Activated CD8-positive, alpha-beta memory T cell treated with anti-CD3 and anti-CD28 coated beads, Interleukin-2, amount 50 U/mL, for 4 hours (primary cell): ENCODE measurements at places on chromosomes 12 and 14.

- no peak for DNase-seq
These were observed 14.2 kb downstream of the FAIM2 start for GRCh38 chr12:49889361-49890095.

- DNase-seq, result no peak
These were observed 62.2 kb downstream of the NRXN3 start for GRCh38 chr14:78232231-78233000.

DNA sequence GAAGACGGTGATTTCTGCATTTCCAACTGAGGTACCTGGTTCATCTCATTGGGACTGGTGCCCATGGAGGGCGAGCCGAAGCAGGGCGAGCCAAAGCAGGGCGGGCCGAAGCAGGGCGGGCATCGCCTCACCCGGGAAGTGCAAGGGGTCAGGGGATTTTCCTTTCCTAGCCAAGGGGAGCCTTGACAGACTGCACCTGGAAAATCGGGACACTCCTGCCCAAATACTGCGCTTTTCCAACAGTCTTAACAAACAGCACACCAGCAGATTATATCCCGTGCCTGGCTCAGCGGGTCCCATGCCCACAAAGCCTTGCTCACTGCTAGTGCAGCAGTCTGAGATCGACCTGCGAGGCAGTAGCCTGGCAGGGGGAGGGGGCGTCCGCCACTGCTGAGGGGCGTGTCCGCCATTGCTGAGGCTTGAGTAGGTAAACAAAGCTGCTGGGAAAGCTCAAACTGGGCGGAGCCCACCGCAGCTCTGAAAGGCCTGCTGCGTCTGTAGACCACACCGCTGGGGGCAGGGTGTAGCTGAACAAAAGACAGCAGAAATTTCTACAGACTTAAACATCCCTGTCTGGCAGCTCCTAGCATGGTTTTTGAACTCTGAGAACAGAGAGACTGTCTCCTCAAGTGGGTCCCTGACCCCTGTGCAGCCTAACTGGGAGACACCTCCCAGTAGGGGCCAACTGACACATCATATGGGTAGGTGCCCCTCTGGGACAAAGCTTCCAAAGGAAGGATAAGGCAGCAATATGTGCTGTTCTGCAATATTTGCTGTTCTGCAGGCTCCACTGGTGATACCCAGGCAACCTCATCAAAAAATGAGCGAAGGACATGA, 77.2 kb downstream of the BAZ1A start:
- no peak for DNase-seq

GRCh38 chr12:117580718-117581062, 219.3 kb upstream of the NOS1 start:
- DNase-seq, result no peak

GRCh38 chr14:87087881-87088280, 905.1 kb downstream of the GALC start:
- no peak for DNase-seq

DNA sequence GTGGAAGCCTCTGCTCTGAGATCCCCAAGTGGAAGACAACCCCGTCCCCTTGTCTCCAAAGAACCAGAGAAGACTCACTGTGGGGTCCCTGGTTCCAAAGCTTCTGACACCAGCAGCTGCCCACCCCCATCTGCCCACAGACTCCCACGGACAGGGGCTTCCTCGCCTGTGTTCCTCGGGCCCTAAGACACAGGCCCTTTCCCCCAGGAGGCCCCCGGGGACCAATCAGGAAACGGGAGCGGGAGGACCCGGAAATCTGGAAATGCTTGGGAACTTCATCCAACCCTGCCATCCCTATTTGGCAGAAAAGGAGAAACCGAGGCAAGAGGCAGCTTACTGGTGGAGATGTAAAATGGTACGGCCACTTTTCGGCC, 113.1 kb downstream of the NCOR2 start:
- DNase-seq, result no peak

GRCh38 chr14:101761881-101762529, 496 bp downstream of the PPP2R5C start:
- DNase-seq, result peak; percentile 57

DNA sequence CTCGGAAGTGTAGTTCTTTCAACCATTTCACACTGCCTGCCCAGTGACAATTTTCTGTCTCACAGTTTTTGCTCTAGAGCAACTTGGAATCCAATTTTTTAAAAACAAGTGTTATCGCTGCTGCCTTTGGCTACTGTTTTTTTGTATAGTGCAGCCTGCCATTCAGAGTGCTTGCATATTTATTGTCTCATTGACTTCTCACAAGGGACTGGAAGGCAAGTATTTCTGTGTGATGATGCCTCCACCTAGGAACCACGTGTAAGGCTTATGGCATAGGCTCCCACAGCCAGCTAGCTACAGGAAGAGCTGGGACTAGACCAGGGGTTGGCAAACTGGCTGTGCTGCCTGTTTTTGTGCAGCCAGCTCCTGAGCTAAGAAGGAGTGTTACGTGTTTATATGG, 903 bp downstream of the PARPBP start:
- no peak for DNase-seq

DNA sequence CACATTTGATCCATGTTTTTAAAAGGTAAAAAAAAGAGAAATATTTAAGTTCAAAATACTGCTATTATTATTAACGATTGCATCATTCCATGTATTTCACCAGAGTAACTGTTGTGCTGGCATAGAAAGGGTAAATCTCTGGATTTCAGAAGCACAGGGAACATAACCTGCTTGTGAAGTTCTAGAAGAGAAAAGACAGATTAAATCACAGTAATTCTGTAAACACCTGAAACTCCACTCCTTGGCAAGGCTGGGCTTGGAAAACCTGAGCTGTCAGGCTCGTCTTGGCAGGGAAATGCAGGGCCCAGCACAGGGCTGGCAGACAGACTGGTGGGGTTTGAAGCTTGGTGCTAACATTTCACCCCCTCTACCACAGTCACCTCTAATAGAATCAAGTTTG, 35.1 kb downstream of the SVOP start:
- DNase-seq, result no peak

DNA sequence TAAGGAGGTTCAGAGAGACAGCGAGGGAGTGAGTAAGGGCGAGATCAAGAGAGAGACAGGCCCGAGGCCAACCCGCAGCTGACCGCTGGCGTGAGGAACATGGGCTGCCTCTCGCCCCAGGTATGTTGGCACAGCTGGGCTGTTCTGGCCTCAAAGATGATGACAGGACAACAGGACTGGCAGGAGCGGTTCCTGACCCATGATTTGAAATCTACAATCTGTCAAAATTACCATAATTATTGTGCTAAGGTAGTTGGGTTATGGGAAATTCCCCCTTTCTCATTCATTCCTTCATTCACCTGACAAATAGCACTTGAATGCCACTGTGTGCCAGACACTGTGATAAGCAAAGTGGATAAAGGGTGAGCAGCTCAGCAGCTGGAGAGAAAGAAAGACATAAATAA, 5.1 kb upstream of the ENDOU start:
- DNase-seq, result no peak

- no peak for DNase-seq
These were observed 138.5 kb downstream of the KICS2 start for GRCh38 chr12:64083285-64084210.

GRCh38 chr12:93167841-93168492, 209.8 kb upstream of the NUDT4 start:
- DNase-seq, result no peak

GRCh38 chr12:131249246-131250027, 295.7 kb downstream of the ADGRD1 start:
- DNase-seq, result no peak

- DNase-seq, result no peak
These were observed 121.0 kb downstream of the LRRIQ1 start for GRCh38 chr12:85157035-85157603.

DNA sequence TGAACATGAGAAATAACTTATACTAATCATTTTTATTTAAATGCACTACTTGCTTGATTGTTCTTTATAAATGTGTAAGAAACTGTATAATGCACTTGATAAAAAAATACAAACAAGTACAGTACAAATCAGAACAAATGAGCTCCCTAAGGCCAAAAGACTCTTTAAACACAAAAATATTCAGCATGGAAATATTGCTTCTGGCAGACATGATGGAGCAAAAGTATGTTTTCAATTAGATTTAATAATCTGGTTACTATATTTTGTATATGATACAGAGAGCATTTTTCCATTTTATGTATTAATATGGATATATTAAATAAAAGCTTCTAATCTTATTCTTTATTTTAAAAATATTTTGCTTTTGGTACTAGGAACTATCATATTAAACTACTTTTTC, 800.2 kb upstream of the LRFN5 start:
- DNase-seq, result no peak

GRCh38 chr14:24695265-24696241, 61.6 kb upstream of the GZMB start:
- no peak for DNase-seq

DNA sequence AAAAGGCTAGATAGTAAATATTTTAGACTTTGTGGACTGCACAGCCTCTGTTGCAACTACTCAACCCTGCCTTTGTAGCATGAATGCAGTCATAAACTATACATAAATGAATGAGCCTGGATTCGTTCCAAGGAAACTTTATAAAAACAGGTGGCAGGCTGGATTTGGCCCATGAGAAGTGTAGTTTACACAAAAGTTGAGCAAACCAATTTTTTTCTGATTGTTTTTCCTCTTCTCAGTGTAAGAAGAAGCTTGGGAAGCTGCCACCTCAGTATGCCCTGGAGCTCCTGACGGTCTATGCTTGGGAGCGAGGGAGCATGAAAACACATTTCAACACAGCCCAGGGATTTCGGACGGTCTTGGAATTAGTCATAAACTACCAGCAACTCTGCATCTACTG, 9.5 kb downstream of the OAS1 start:
- no peak for DNase-seq

DNA sequence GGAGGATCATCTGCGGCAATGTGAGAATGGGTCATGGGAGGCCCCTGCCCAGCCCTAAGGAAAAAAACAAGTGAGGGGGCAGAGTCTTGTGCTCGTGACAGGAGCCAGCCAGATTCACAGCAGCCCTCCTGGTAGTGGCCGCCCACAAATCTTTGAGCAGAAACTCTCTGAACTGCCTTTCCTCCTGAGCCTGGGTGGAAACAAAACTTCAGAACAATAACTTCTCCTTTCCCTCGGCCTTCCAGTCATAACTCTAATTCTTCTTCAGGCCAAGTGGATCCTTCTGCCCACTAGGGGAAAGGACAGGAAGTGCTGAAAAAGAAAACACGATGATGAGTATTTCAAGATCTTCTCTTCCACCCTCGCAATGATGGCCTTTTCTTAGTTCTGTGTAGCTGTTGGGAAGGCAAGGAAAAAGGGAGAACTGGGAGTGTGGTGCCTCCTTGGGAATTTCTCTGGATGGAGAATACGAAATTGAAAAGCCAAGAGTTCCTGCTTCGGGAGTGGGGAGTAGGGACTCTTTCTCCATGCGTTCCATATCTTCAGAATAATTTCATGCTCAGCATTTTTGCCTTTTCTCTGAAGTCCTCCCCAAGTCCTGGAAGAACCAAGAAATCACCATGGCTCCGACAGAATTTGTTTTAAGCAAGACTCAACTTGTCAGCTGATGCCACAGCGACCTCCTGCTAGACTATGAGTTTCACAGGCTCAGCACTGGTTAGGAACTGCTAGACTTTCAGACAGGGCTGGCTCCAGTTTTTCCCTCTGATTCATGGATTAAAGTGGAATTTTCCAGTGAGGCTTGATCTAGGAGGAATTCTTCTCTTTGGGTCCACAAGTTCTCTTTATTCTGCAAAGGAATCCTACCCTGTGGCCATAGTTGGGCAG, 188.9 kb downstream of the CAND1 start:
- DNase-seq, result no peak

- no peak for DNase-seq
These were observed 99.1 kb downstream of the TBC1D30 start for GRCh38 chr12:64923536-64923935.

DNA sequence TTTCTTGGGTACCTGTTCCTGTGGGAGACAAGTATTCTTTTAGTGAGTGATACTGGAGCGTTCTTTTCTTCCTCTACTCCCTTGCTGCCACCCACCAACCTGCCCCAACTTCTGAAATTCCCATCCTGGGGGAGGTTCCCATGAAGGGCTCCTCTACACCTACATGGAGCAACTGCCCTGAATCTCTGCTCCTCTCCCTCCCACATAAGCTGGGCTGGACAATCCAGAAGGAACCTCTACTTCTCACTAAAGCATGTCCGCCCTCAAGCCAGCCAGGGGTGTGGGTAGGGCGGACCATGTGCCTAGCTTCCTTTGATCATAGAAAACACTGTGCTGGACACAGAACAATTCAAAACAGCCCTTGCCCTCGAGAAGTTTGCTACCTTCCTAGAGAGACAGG, 25.9 kb upstream of the ESRRB start:
- no peak for DNase-seq

GRCh38 chr14:103129301-103130016, 6.2 kb downstream of the TNFAIP2 start:
- DNase-seq, result no peak

DNA sequence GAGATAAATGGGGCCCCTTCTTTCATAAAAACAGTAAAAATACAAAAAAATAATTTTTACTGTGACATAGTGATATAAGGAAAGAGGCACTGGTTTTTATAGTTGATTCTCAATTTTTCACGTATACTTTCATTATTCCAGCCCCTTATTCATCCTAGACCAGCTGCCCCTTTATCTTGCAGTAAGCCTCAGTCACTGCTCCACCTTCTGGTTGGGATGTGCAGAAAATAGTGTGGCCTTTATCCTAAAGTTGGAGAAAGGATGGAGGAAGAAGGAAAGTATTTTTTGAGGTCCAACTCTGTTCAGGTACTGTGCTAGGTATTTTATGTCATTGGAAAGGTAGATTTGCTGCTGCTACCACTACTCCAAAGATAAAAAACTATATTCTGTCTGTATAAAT, 172.7 kb downstream of the ANO6 start:
- no peak for DNase-seq

DNA sequence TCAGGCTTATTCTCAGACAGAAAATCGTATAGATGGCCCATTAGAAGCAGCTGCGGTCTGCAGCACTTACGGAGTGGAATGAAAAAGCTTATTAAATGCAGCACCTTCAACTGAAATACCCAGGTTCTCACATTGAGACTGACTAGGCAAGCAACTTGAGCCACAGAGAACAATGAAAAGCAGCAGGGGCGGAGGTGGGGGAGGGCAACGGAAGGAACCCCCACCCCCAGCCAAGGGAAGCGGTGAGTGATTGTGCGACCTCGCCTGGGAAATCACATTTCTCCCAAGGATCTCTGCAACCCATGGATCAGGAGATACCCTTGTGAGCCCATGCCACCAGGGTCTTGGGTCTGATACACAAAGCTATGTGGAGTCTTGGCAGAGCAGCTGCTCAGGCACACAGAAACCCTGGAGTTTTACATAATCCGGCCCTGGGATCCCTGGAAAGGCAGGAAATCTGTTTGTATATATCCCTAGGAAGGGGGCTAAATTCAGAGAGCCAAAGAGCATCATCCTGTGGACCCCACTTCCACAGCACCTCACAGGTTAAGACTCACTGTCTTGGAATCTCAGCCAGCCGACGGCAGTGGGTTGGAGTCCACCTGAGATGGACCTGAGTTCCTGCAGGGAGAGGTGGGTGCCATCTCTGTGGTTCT, 38.1 kb downstream of the PZP start:
- no peak for DNase-seq

DNA sequence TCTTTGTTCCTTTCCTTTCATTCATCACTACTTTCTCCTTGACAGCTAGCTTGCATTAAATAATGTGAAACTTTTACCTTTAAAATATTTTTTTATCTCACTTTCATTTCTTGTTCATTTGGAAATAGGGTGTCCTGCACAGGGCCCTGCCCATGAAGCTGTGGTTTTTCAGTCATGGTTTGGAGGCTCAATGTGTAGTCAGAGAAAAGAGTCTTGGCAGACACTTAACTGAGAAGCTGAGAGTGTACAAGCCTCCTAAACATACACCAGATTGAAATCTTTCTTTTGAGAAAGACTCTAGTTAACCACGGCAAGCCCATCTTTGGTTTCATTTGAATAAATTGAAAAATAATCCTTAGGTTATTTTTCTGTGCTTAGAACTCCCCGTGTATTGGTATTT, 74.2 kb downstream of the KICS2 start:
- no peak for DNase-seq
